ENCODE measurements at places on chromosomes 13 and 19. TPM values are rescaled to one million over a fixed set of nuclear protein-coding genes. Genes with fewer than 3 reads are reported as not detected.

Gene LGALS4
- not detected for total RNA-seq

Gene SPC24
- 1.5 TPM for total RNA-seq

Gene ZNF136
- total RNA-seq, result 16.1 TPM

Gene KLK13
- total RNA-seq, result not detected

Gene FBXO27
- total RNA-seq, result 5.9 TPM

- DNase-seq, result no peak
Observed at GRCh38 chr13:37736045-37736444, 133.5 kb downstream of the TRPC4 start.

DNA sequence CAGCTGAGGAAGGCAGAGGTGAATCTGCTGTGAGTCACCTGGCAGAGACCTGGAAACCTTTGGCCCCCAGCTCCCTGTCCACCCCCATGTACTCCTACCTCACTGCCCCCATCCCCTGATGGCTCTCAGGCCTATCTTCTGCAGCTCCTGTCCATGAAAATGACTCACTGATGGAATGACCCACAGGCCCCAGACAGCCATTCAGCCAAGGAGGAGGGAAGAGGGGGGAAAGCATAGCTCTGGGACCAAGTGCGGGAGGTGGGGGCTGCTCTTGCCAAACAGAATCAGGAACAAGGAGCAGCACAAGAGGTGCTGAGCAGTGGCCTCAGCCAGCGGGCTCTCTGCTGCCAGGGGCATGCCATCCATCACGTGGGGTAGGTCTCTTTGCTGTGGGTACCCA is 111.4 kb upstream of the C1QTNF9B start:
- peak; percentile 63 for DNase-seq

- no peak for DNase-seq
Observed at GRCh38 chr13:79805317-79805716, 324.4 kb downstream of the NDFIP2 start.

- no peak for DNase-seq
Observed at GRCh38 chr13:100315522-100315921, 226.6 kb downstream of the PCCA start.

DNA sequence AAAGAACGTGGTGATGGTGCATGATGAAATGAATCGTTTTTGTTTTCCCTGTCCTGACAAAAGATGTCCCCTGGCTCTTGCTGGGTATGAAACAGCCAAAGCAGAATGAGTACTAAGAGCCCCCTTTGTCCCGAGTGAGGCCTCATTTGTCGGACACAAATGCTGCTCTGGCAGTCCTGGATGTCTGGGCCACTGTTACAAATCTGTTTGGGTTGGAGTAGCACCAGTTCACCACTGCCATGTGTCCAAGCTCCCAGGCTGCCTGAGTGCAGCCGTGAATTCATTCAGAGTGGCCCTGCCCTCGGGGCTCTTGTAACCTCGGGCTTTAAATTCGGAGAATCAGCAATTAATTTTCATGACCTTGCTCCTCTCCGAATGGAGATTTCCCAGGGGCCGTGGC is 182.4 kb downstream of the NUFIP1 start:
- no peak for DNase-seq

DNA sequence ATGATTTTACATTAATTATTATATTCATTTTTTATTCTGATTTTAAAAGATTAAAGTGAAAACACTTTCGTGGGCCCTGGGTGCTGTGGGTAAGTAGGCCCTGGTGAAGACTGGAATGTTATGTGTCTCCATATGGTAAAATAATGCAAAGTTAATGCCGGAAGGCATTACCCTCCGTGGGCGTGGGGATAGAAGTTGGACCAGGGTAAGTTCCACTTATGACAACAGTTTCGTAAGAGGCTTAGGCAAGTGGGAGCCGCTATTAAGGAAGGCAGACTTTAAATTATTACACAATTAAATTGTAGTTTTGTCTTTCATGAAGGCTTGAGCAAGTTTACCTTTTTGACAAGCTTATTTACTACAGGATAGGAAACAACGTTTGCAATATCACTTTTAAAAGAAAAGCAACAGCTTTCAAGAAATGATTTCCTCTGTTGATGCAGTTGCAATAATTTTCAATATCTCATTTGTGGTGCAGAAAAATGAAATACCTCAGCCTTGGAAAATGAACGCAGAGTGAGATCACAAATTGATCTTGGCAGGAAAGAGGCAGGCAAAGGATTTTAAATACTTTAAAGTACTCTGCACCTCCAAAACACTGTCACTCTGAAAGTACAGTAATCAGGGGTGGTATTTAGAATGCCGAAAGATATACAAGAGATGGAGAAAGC is 310.6 kb downstream of the DCT start:
- DNase-seq, result no peak

GRCh38 chr13:25291691-25292090 is 4.4 kb upstream of the MTMR6 start:
- DNase-seq, result no peak

GRCh38 chr19:46860846-46861690 is at the start of gene ARHGAP35:
Gene ARHGAP35 (plus strand): TSS chr19:46860997. CDS start chr19:46918676, 57,679 bp downstream.
- DNase-seq, result no peak

DNA sequence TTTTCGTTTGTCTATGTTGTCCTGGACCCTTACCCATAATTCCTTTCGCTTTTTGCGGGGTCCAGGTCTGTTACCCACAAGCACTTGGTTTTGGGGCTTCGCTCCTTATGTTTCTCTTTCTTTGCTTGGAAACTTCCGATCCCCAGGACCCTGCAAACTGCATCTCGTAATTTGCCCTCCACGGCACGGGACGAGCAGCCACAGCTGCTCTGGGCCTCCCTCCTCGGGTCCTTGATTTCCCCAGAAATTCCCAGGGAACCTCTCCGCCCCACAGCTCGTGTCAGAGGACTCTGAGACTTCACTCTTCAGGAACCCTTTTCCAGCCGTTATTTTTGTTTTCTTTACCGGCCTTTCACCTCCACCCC is 599 bp downstream of the SNRNP70 start:
- DNase-seq, result no peak

DNA sequence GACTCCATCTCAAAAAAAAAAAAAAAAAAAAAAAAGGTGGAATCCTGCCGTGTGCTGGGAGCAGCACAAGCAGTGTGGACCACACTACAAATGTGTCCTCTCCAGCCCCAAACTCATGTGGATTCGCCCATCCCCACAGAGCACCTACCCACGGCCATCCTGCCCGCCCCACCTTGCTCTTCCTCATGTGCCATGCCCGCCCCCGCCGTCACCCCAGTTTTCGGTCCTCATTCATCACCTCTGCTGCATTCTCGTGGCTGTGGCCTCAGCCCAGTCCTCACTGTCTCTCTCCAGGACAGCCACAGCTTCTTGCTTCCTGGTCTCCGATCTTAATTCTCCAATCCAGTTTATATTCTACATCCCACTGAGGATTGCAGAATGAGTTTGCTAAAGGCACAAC is 80.0 kb upstream of the TM9SF2 start:
- DNase-seq, result no peak

GRCh38 chr13:71786875-71787274 is 80.1 kb downstream of the DACH1 start:
- no peak for DNase-seq

- no peak for DNase-seq
Observed at GRCh38 chr19:2865334-2866100, 1.6 kb upstream of the ZNF556 start.

- no peak for DNase-seq
Observed at GRCh38 chr13:75961911-75962310, 325.8 kb downstream of the LMO7 start.

GRCh38 chr13:22120646-22121045 is 449.8 kb downstream of the FGF9 start:
- no peak for DNase-seq

- DNase-seq, result peak; percentile 21
Observed at GRCh38 chr13:104297075-104297474, 1230.9 kb upstream of the SLC10A2 start.

GRCh38 chr19:18419699-18420460 is 682 bp downstream of the SSBP4 start:
- DNase-seq, result no peak
